Activated CD8-positive, alpha-beta memory T cell treated with anti-CD3 and anti-CD28 coated beads, Interleukin-2, amount 10 ng/mL, durations not matched to agents 7 days and 5 days (primary cell): ENCODE measurements at places on chromosomes 2 and 18. TPM values are rescaled to one million over a fixed set of nuclear protein-coding genes. Genes with fewer than 3 reads are reported as not detected.

DNA sequence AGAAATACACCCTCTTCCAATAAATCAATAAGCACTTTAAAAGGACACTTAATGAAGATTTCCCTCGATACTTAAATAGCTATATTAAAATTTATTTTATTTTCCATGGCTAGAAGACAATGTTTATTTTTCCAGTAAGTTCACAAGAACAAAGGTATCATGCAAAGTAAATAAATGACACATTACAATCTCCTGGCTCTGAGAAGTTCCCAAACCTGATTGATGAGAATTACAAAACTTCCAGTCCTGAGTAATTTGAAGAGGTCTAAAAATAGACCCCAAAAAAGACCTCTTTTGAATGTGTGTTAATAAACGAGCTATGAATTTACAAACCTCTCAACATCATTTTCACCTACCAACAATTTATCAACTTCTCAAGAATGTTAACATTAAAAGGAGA, 1.5 kb upstream of the PEX13 start:
- H3K36me3 ChIP-seq: peaks cover 10% of the 10 kb centered on the region
- H3K27me3 ChIP-seq: no peaks in the 10 kb centered on the region
- H3K27ac ChIP-seq: no peak overlapping the region
- H3K4me3 ChIP-seq: peak overlapping the region; percentile 88
- DNase-seq: no peak
- peaks cover 49% of the 10 kb centered on the region for H3K4me1 ChIP-seq

DNA sequence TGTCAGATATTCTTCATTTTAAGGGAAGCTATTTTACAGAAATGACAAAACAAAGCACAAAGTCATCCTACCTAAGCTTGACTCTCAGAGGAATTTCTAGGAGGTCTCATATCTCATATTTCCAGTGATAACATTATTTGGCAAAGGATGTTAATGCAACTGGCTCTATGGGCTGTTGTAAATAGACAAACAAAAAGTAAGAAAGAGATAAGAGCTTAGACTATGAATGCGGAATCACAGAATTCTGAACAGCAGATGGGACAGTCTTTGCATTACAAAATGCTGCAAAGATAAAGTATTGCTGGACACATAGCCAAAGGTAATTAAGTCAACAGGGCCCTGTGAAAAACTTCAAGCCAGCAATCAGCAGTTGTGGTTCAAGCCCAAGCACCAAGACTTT, 23.9 kb downstream of the PIAS2 start:
- no peak for DNase-seq
- H3K4me1 ChIP-seq: peaks cover 28% of the 10 kb centered on the region
- H3K27me3 ChIP-seq: no peaks in the 10 kb centered on the region
- H3K4me3 ChIP-seq: no peak overlapping the region

GRCh38 chr2:239729151-239729550, 296.0 kb downstream of the NDUFA10 start:
- no peak overlapping the region for H3K27ac ChIP-seq
- peaks cover 3% of the 10 kb centered on the region for H3K4me1 ChIP-seq
- no peak for DNase-seq
- no peaks in the 10 kb centered on the region for H3K27me3 ChIP-seq
- H3K36me3 ChIP-seq: no peaks in the 10 kb centered on the region

GRCh38 chr2:240962300-240963064, 35.9 kb upstream of the SNED1 start:
- H3K27me3 ChIP-seq: no peaks in the 10 kb centered on the region
- no peak overlapping the region for H3K4me3 ChIP-seq
- peak; percentile 33 for DNase-seq
- H3K27ac ChIP-seq: no peak overlapping the region
- no peaks in the 10 kb centered on the region for H3K36me3 ChIP-seq
- H3K4me1 ChIP-seq: no peaks in the 10 kb centered on the region

RGPD8 gene
- 13.1 TPM for total RNA-seq

ALKAL2 gene
- not detected for total RNA-seq
